Hippocampal formation (tissue), 2 donors: ENCODE measurements at places on chromosomes 1 and 21.

DNA sequence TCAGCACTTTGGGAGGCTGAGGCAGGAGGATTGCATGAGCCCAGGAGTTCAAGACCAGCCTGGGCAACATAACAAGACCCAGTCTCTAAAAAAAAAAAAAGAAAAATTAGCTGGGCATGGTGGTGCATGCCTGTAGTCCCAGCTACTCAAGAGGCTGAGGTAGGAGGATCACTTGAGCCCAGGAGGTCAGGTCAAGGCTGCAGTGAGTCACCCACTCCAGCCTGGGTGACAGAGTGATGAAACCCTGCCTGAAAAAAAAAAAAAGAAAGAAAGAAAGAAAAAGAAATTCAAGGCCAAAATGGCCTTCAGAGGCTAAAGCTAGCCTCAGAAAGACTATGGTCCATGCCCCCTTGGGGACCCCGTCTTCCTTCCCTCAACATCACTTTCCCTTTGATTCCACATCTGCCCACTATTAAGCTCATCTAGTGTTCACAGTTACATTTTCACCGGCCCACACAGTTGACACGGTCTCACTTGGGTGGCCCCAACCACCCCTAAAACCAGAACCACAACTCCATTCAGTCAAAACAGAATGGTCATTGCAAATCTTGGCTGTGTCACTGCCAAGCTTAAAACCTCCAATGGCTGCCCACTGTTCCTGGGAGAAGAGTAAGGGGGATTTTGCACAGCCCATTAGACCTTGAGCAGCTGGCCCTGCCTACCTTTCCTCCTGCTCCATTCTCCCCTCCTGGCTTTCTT is 2.1 kb upstream of the CAPN8 start:
- no peak for DNase-seq

DNA sequence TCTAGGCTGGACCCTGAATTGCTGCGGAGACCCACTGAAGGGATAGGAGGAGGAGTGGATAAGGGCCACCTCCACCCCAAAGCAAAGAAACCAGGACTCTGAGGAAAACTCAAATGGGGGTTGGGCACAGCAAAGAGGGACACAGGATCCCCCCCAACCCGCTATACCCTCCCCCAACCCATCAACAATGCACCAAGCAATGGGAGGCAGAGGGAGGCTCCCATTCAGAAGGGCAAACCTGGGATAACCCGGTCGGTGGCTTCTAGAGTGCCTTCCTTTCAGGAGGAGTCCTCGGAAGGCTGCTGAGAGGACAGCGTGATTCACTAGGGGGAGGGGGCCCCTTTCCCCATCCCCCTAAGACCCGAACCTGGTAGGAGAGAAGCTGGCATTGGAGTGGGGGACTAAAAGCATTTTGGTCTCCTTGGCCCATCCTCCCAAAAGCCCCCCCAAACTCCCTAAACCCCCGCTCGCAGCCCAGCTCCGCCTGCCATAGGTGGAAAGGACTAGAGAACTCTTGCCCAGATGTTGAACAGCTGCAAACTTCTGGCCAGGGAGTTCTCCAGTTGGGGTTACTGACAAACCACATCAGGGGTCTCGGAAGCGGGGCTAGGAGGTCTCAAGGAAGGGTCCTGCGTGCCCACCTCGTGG is 1.3 kb downstream of the MEF2D start:
- DNase-seq, result no peak

DNA sequence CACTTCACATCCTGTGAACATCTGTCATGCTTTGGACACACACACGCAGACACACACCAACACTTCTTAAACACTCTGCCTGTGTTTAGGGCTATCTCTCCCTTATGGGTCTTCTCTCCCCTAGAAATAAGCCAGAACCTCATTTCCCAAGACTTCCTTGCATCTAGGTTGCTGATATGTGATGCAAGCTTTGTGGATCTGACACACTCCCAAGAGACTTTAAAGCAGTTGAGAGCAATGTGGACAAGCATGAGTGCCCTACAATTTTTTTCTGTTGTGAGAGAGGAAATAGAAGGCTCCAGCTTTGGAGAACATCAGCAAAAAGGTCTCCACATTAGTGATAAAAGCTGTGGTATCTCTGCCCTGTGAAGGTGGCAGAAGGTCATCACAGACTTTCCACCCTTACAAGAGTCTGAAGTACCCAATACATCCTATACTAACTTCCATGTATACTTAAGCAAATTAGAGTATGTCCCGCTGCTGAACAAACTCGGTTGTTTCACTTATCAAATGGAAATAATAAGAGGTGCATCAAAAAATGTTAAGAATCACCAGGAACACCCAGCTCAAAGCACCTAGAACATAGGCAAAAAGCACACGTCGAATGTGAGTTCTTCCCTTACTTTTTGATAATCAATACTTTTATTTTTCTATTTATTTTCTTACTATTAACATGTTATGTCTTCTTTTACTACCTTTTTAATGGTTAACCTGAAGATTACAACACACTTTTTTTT is 267.6 kb downstream of the SETD4 start:
- no peak for DNase-seq

DNA sequence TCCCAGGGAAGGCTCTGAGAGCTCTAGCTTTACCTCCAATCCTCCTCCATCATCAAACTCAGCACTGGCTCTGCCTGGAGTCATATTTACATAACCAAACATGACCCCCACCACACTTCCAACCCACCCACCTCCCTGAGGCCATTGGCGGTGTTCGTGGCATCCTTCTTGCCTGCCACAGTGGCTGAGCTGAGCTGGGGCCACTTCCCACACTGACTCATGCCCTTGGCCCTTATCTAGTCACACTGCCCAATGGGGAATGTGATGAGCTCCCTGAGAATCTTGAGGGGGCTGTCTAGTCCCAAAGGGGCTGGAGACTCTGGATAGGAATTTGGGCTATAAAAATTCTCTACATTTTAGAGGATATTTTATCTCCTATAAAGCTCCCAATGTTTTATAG is 230.9 kb upstream of the IRF2BP2 start:
- DNase-seq, result no peak

GRCh38 chr21:39348355-39349210 is at the start of gene HMGN1:
Gene HMGN1 (minus strand): TSS chr21:39349088. CDS start chr21:39348917, 171 bp downstream.
- DNase-seq, result peak; percentile 54

GRCh38 chr1:117176579-117176978 is 34.1 kb downstream of the VTCN1 start:
- DNase-seq, result no peak

DNA sequence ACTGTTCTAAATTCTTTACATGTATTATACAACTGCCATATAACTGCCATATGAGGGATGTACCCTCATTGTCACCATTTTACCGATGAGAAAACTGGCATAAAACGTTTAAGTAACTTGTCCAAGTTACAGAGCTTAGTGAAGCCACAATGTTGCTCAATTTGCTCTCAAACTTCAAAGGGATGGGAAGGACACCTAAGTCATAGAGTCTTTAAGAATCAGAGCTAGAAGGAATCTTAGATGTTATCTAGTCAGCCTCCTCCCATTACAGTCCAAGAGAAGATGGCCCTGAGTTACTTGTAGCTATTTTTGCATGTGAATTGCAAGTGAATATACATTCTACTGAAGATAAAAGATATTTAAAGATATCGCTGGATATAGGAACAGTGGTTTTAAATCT is 31.7 kb downstream of the SELL start:
- no peak for DNase-seq

DNA sequence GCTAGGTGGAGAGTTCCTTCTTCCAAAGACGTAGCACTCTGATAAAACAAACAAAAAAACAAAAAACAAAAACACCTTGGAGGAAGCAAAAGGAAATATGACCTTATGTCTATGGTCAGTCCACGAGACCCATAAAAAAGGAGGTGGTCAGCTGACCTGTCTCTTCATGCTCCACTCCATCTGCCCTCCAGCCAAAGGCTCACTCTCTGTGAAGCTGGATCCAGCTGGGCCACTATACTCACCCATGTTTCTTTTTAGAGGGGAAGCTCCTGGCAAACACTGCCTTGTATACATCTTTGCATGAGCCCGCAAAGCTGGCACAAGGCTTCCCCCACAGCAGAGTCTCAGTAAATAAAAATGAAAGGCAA is 126.1 kb upstream of the CACHD1 start:
- no peak for DNase-seq

- no peak for DNase-seq
Observed at GRCh38 chr1:56370513-56370912, 208.8 kb downstream of the PLPP3 start.
